ENCODE measurements at places on chromosomes 7 and 10.

DNA sequence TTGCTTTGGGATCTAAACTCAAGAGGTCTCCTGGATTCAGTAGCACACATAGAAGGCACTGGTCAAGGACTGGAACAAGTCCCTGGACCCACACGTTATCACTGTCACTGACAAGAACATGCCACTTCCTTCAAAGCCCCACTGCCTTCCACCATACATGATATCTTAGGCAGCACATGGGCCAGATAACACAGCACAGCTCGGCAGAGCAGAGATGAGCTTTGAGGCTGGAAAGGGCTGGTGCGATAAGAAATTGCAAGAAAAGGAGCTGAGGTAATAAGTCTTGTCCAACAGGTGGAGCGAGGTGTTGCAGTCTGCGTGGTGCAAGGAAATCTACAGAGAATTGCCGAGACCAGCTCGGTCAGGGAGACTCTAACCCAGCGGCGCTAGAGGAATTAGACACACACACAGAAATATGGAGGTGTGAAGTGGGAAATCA, 139.8 kb upstream of the CDK13 start:
- DNase-seq: no peak

- DNase-seq: no peak
Measured at GRCh38 chr7:106640368-106641141, 20.4 kb downstream of the CCDC71L start.

DNA sequence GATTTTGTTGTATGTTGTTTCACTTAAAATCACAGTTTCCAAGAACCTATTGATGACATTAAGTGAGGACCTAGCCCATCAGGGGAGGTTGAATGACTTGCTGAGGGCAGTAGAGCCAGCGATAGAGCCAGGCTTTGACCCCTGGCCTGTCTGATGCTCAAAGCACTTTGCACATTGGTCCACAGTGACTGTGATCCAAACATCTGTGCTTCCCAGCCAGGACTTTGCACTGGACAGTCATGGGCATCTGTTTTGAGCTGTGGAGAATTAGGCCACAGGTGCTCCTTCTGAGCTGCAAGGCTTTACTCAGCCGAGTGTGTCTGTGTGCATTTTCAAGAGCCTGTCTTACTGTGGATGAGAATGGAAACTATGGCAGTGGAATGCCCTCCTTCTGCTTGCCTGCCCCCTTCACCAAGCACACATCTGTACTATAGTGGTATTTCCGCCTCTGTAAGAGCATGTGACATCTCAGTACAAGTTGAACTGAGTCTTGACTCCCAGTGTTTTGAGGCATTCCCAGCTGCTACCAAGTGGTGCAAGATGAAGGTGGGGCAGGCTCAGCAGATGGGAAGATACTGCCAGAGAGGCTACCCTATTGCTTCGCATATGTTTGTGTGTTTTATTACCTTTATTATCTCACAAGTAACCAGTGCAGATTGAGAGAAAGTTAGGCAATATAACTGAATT, 72.7 kb upstream of the AOAH start:
- no peak for DNase-seq

- DNase-seq: no peak
Measured at GRCh38 chr10:63618552-63618951, 97.4 kb downstream of the REEP3 start.

Data from GM18507 (cell line).